Fibroblast of upper back skin (primary cell): ENCODE measurements at places on chromosomes 3 and 15.

DNA sequence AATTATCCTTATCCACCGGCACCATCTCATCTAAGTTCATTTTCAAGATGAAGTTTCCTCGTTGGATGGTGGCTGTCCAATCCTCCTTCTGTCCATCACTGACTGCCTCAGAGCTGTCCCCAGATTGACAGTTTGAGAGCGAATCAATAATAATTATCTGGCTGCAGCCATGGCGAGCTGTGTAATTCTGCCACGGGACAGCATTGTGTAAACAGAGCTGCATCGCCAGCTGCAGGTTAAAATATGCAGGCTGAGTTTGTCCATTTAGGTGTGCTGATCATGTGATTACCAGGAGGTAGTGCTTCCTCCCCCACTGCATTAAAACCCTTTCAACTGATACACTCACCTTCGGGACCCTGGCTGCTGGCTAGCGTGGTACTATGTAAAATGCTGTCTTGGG, 461.9 kb upstream of the ONECUT1 start:
- DNase-seq = no peak

DNA sequence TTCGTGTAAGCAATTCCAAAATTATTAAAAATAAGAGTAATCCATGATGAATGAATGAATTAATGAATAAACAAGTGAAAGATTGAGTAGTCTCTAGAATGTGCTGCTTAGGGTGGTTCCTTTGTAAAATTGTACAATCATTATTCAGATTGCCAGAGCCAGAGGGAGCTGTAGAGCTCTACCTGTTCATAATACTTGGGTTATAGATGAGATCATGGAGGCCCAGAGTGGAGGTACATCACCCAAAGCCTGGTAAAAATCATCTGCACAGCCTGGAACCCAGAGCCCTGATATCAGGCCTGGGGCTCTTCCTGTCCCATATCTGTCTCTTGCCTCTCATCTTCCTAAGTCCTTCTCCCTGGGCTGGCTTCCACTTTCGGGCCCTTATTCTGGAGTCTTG, 297.2 kb downstream of the RPLP1 start:
- DNase-seq = no peak

DNA sequence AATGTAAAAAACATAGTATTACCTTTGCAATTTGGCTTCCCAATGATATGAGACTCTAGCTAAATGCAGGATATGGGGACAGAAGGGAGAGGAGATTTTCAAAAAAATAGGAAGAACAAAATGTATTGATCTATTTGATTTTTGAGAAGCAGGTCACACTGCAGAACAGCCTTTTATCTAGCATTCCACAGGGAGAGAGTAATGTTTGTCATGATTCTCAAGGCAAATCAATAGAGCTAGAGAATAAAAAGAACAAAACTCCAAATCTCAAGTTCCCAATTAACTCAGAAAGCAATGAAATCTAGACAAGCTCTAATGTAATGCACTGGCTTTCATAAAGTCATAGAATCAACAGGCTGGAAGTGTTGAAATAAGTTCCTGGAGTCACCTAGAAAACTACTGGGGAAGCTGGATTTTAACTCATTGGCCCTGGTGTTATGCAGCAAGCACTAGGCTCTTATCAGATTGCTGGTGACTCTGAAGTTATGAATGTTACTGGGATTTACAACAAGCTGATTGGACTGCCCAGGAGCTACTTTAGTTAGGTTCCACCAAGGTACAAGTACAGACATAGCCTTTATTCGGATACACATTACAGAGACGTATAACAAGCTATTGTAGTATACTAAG, 442.8 kb downstream of the FGF12 start:
- no peak for DNase-seq

- DNase-seq = peak; percentile 49
Measured at GRCh38 chr15:72796515-72797337, 13.2 kb upstream of the ADPGK start.

DNA sequence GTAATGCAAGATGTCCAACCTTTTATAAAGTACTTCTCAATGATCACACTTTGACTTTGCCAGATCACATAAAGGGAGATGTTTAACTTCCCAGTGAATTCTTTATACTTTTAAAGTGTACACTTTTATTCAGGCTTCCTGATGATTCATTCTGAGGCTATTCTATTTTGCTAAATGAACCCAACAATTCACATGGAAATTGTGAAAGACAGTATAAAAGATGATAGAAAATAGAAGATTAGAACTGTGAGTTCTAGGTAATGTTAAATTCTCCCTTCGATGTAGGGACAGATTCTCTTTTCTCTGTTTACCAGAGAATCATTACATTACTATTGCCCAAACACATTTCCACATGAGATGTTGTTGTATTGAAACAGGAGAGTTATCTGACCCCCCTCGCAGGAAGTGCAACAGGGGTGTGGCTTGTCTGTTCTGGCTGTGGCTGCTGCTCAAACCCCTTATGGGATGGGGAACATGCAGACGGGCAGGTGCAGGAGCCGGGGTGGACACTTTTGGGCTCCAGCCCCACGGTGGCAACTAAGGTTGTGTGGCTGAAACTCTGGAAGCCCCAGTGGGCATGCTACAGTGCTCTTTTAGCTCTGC, 131.3 kb upstream of the LRTM1 start:
- DNase-seq = peak; percentile 41

- no peak for DNase-seq
Measured at GRCh38 chr15:48336940-48337339, 5.7 kb downstream of the DUT start.

GRCh38 chr3:185137821-185138220, 15.0 kb downstream of the C3orf70 start:
- DNase-seq = no peak

DNA sequence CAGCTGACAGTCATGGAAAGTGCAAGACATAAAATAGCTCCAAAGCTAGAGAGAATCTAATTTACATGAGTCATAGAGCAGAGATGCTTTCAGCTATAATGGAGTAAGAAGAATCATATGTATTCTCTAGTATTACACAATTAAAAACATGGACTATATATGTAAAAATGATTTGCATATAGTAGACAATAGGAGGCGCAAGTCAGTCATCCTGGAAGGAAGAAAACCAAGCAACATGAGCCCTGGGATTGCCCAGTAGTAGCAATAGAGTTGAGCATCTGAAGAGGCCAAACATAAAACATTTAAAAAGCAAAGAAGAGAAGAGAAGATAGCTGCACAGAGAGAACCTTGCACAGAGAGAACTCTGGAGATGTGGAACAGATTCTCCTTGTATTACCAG, 455.0 kb downstream of the EPHA3 start:
- DNase-seq = peak; percentile 30

GRCh38 chr3:36677331-36678007, 86.9 kb downstream of the DCLK3 start:
- peak; percentile 99 for DNase-seq

- DNase-seq = peak; percentile 12
Measured at GRCh38 chr3:165830746-165831145, 6.5 kb downstream of the BCHE start.

DNA sequence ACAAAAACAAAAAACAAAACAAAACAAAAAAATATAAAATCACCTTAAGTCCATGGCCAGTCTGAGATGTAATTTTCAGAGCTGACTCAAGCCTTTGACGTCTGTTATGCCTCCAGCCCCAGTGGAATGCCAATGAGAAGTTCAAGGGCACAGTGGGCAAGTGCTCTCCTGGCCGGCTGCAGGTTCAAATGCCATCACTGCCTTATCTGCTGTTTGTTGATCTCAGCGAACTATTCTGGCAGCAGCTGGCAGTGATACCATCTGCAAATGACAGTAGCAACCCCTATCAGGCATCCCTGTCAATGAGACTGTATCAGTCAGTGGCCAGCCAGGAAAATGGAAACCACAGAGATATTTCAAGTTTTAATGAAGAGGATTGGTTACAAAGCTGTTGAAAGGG, 10.8 kb upstream of the PDE8A start:
- DNase-seq = no peak

- peak; percentile 85 for DNase-seq
Measured at GRCh38 chr15:83784975-83785374, 131.1 kb downstream of the ADAMTSL3 start.

GRCh38 chr3:65246561-65246960, 558.8 kb upstream of the ADAMTS9 start:
- DNase-seq = no peak
